G401 (cell line): ENCODE measurements at places on chromosomes 2 and 18. TPM values are rescaled to one million over a fixed set of nuclear protein-coding genes. Genes with fewer than 3 reads are reported as not detected.

The TUBA3E gene
- not detected in 2 replicates for total RNA-seq

The CMPK2 gene
- total RNA-seq = not detected in 2 replicates

The KCNJ3 gene
- total RNA-seq = not detected in 2 replicates

The PDE1A gene
- 1.1 and 10.9 TPM in 2 replicates for total RNA-seq

The XDH gene
- total RNA-seq = not detected in 2 replicates

The IER3IP1 gene
- total RNA-seq = 29.2 and 34.2 TPM in 2 replicates

The ALLC gene
- total RNA-seq = not detected in 2 replicates

DNA sequence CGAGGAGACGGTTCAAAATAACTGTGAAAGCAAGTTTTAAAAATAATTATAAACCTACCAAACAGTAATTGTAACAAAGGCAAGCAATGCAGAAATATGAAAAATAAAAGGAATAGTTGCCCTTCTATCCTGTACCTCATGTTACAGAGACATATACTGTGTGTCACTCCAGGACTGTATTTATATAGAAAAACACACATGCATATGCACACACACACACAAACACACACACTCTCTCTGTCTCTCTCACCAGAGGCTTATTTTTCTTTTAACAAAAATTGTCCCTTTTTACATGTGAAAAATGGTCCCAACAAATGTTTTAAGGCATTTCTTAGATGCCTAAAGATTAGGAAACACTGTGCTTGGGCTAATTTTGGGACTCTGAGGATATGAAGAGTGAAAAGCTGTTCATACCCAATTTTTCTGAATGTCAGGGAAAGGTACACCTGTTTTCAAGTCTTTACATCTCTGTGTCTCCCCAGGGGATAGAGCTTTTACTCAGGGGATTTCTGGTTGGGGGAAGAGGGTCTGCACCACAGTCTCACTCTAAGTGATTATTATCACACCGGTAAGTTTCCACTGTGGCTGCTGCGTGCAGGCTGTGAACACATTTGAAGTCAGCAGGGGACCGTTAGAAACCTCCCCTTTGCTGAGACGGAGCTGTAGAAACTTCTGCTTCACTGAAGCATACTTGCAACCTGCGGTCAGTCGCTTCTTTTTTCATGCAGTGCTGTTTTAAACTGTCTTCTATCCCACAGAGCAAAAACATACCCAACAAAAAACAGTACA is 51.4 kb upstream of the SPAG16 start:
- DNase-seq = no peak

GRCh38 chr2:10085668-10086059 is 5.5 kb upstream of the CYS1 start:
- DNase-seq = no peak

- no peak for DNase-seq
Measured at GRCh38 chr2:77977471-77978063, 455.4 kb upstream of the LRRTM4 start.

DNA sequence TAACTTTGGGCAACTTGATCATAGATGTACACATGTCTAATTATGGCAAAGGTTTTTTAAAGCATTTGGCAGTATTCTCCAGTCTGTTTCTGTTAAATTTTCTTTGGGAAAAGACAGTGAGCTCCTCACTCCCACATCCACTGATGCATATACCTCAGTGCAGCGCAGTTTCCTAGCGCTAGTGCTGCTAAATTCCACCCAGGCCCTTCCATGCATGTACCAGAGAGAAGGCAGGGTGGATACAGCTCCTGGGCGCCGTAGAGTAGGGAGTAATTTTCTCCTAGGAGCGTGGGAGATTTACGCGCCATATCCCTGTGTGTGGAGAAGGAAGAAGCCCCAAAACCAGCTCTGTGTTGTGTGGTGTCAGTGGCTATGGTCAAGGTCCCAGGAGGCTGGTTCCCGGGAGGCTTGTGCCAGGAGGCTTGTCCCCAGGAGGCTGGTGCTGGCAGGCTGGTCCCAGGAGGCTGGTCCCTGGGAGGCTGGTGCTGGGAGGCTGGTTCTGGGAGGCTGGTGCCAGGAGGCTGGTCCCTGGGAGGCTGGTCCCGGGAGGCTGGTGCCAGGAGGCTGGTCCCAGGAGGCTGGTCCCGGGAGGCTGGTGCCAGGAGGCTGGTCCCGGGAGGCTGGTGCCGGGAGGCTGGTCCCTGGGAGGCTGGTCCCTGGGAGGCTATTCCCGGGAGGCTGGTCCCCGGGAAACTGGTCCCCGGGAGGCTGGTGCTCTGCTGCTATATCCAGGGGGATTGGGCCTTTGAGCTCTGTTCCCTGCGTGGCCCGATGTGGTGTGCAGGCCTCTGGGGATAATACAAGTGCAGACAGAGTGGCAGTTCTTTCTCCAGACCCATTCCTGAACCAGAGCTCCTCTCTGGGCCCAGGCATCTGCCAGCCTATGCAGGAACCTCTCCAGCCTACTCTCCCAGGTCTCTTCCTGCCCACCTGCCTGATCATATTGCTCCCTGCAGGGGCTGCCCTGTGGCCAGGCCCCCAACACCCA is 161.2 kb downstream of the SEPTIN10 start:
- DNase-seq = no peak

- no peak for DNase-seq
Measured at GRCh38 chr2:39216346-39217191, 27.2 kb downstream of the CDKL4 start.

GRCh38 chr2:42959234-42960001 is 167.0 kb upstream of the HAAO start:
- no peak for DNase-seq

GRCh38 chr2:239919774-239920692 is 105.1 kb downstream of the NDUFA10 start:
- DNase-seq = no peak

GRCh38 chr18:78390348-78390951 is 589.2 kb upstream of the SALL3 start:
- DNase-seq = no peak

DNA sequence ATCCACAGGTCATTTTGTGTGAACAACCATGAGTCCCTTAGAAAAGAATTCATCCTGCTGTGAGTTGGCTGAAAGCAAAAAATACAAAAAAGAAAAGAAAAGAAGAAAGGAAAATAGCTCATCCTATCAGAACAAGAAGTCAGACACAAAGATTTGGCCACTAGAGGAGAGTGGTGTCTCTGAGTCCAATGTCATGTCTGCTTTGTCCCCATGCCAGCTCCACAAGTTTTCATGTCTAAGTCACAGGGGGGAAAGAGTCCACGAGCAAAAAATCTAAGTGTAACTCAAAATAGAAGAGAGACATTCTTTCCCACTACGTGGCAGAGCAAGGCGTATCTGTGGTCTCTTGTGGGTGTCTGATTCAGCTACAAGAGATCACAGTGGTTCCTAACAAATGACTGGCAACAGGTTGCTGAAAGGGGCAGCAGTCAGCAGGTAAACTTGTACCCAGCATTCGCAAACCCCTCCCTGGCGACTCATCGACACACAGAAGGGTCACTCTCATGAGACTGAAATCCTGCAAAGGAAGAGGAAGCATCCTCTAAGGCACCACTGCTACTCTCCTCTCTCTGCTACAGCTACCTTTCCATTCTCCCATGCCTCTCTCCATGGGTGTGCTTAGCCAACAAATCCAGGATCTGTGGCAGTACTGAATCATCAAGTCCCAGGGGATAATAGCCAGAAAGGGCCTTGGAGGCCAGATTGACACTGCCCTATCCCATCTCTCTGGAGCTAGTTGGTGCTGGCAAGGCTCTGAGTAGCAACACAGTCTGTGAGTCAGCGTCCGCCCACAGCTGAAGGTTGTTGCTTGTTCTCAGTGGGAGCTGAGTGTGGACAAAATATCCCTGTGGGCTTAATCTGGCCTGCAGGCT is 123.0 kb upstream of the SLC39A10 start:
- DNase-seq = no peak

DNA sequence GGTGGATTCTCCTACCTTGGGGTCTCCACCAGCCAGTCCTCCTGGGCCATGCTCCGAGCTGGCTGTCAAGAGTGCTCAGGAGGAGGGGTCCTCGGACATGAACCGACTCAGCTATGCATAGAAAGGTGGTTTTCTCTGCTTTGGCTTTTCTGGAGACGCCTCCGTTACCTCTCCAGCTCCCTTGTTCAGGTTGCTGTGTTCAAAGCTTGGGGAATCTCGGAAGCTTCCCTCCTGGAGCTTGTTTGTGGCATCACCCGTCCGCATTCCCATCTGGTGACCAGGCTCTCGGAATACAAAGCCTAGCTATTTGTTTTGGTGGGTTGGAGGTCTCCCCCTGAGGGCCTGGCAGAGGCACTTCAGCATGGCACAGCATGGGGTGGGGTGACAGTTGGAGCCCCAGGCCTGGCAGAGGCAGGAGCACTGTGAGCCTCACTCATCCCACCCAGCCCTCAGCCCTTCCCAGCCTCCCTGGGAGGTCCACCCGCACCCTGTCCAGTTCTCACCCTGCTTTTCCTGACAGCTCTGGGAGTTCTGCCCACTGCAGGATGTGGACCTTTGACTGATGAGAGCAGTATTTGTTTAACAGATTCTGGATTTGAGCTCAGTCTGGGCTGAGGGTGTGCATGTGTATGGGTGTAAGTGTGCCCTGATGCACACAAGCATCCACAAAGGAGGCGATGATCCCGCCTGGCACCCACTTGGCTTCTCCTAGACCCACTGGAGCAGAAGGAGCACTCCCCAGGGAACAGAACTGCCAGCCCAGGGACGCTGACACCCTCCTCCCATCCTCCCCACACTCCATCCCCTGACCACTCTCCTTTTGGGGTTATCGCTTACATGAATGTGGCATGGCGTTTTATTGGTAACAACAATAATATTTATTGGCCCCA is 107.3 kb upstream of the HS6ST1 start:
- DNase-seq = no peak

GRCh38 chr2:200471324-200471848 is 38.5 kb downstream of the KCTD18 start:
- DNase-seq = peak; percentile 70

GRCh38 chr2:7736646-7737305 is 819.6 kb downstream of the RNF144A start:
- DNase-seq = no peak

- DNase-seq = no peak
Measured at GRCh38 chr2:4908461-4908860, 783.7 kb upstream of the SOX11 start.

DNA sequence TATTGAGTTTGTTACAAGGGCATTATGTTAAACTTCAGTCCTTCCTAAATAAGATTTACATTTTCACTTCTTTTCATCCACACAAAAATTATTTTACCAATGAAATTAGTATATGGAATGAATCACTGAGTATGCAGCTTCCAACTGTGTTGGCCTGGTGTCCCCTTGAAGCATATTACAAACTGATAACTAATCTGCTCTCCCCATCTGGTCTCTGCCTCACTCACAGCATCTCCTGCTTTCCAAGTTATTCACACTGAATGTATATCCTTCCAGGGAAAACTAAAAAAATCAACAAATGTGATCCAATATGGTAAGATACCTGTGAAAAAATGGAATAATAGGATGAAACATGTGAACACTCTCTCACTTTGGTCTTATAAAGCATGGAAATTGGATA is 90.0 kb upstream of the NYAP2 start:
- no peak for DNase-seq

DNA sequence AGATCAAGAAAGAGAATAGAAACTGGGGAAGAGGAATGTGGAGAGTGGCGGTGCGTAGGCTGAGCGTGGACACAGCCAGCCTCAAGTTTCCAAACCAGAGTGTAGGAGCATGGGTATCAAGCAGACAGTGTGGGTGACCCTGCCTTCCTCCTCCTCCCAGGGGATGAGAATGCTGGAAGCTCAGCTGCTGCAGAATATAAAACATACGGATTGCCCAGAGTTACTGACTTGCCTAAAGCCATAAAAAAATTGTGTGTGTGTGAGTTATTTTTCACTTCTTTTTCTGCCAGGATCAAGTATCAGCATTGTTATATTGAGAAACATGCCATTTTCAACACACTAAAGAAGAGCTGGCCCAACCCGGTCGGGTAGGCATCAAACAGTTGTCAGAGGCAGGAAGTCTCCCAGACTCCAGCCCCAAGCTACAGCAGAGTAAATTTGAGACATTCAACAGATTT is 333.3 kb upstream of the ACVR2A start:
- DNase-seq = no peak

- DNase-seq = no peak
Measured at GRCh38 chr2:8855010-8855409, 17.6 kb upstream of the KIDINS220 start.

DNA sequence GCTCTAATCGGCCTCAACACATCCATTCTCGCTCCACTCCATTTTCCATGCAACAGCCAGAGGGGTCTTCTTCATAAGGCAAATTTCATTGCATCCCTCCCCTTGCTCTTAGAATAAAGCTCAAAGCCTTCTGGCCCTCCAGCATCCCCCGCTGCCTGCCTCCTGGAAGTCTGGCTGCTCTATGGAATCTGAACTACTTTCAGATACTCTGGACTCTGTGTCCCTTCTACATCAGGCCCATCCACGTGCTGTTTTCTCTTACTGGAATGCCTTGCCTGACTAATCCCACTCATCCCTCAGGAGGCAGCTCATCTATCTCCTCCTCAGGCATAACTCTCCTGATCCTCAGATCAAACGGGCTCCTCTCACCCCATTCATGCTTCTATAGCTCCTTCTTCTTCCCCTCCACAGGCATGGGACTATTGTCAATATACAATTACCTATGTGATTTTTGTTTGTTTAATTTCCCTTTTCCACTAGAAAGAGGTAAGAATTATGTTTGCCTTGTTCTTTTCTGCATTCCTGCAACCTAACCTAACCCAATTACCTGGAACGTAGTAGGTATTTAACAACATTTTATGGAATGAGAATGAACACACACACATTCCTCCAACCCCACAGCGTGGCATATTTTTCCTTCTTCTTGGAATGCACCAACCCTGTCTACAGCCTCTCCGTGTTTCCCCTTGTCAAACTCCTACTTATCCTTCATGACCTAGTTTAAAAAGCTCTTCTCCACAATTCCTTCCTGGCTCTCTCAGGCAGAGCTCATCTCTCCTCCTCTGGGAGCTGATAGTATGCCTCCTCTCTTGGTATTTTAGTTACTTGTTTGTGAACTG is 49.5 kb downstream of the LBH start:
- no peak for DNase-seq

GRCh38 chr18:2982452-2983269 is 30.3 kb downstream of the LPIN2 start:
- DNase-seq = no peak

- DNase-seq = no peak
Measured at GRCh38 chr18:6039055-6039454, 143.7 kb upstream of the TMEM200C start.

DNA sequence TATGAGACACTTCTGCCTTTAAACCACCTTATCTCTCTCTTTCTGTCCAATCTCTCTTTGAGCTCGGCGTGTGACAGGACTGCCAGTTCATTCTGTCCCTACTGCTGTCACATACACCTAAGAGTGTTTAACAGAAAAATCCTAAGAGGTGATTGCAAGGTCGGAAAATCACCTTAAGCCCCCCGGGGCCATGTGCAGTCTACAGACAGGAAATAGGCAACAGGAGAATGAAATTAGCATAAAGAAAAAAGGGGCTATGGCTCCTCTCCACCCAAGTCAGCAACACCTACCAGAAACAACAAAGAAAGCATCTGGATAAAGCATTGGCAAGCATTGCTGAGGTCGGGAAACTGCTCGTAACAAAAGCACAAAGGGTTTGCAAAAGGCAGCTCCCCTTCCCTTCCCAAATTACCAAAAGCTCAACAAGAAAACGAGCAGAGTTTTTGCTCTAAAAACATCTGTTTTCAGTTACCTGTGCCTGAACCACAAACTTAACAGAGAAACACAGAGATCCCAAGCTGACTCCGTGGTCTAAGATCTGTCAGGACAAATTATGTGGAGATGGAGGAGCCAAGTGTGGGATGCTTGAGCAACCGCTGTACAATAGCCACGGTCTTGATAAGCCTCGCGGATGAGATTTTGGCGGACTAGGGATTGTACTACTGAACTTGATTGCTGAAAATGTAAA is 30.4 kb downstream of the ANKRD44 start:
- no peak for DNase-seq

GRCh38 chr18:40420675-40421074 is 1534.4 kb upstream of the PIK3C3 start:
- DNase-seq = no peak
